ENCODE measurements at places on chromosomes 1 and 21.

- DNase-seq = no peak
Measured at GRCh38 chr1:25028907-25029599, 99.0 kb upstream of the RUNX3 start.

- DNase-seq = no peak
Measured at GRCh38 chr1:177741476-177741875, 228.4 kb downstream of the SEC16B start.

GRCh38 chr1:93552741-93553455 lies 105.0 kb downstream of the FNBP1L start:
- DNase-seq = no peak

GRCh38 chr1:99595041-99595440 lies 50.9 kb upstream of the PALMD start:
- DNase-seq = no peak

GRCh38 chr1:30336550-30337323 lies 386.6 kb downstream of the MATN1 start:
- no peak for DNase-seq

GRCh38 chr1:176795929-176796328 lies 333.0 kb downstream of the PAPPA2 start:
- DNase-seq = no peak

DNA sequence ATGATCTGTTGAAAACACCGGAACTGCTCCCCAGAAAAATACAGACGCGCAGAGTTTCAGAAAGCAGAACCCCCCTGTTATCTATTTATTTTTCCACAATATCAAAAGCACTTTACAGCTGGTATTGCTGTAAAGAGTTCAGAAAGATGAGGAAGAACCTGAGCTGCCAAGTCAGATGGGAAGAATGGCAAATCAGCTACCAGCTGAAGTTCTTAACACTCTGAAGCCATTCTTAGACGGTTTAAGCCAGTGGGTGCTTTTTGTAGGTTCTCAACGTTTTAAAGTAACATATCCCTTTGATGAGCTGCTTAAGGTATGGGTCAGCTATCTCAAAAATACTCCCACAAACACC lies 714 bp upstream of the AKIRIN1 start:
- no peak for DNase-seq

- no peak for DNase-seq
Measured at GRCh38 chr1:101237229-101237837, 514 bp downstream of the S1PR1 start.

- DNase-seq = no peak
Measured at GRCh38 chr1:25056536-25056935, 126.5 kb upstream of the RUNX3 start.

GRCh38 chr1:111565968-111566367 lies 53.6 kb upstream of the RAP1A start:
- no peak for DNase-seq
